ENCODE measurements at places on chromosomes 6 and 20. TPM values are rescaled to one million over a fixed set of nuclear protein-coding genes. Genes with fewer than 3 reads are reported as not detected.

Gene PTK6
- total RNA-seq, result not detected

Gene TRDN
- under 0.01 TPM for total RNA-seq

Gene EEF1A2
- 1.5 TPM for total RNA-seq

Gene PHIP
- 60.1 TPM for total RNA-seq

Gene KCNK15
- 4.4 TPM for total RNA-seq

Gene NRSN2
- total RNA-seq, result 12.9 TPM

Gene SLC44A4
- 6.2 TPM for total RNA-seq

Gene KHDC1L
- total RNA-seq, result 0.83 TPM

Gene NFS1
- 35.4 TPM for total RNA-seq

Gene PCMTD2
- 50.5 TPM for total RNA-seq

Gene HMGCLL1
- total RNA-seq, result 9.5 TPM

Gene LY6G5C
- total RNA-seq, result not detected

Gene HLA-DQB1
- 17.9 TPM for total RNA-seq

Gene NEDD9
- 72.2 TPM for total RNA-seq

Gene RNGTT
- total RNA-seq, result 14.7 TPM

Gene PTPRT
- total RNA-seq, result not detected

Gene AVP
- total RNA-seq, result not detected

Gene CNBD2
- not detected for total RNA-seq

Gene ATXN1
- 21.0 TPM for total RNA-seq

Gene FAM217A
- not detected for total RNA-seq

Gene C20orf204
- 0.26 TPM for total RNA-seq

Gene PFDN4
- total RNA-seq, result 148 TPM

Gene CTCFL
- total RNA-seq, result not detected

Gene TNFRSF6B
- not detected for total RNA-seq

Gene EPPIN
- not detected for total RNA-seq

Gene KIF25
- total RNA-seq, result 0.28 TPM

Gene TAF8
- 45.6 TPM for total RNA-seq

Gene C4B
- total RNA-seq, result 12.4 TPM

Gene TREM2
- 1.0 TPM for total RNA-seq

Gene BPIFB4
- not detected for total RNA-seq

Gene FAM162B
- 21.3 TPM for total RNA-seq

Gene ZSWIM3
- total RNA-seq, result 5.3 TPM

Gene HEBP2
- 80.7 TPM for total RNA-seq

Gene MKKS
- 15.9 TPM for total RNA-seq

Gene QKI
- 213 TPM for total RNA-seq

Gene PAQR8
- 14.6 TPM for total RNA-seq

Gene AGER
- total RNA-seq, result 12.4 TPM

Gene TMEM151B
- total RNA-seq, result not detected

Gene OLIG3
- total RNA-seq, result not detected

Gene RFX6
- total RNA-seq, result not detected

Gene SLC22A16
- total RNA-seq, result 2.9 TPM

Gene RAD21L1
- total RNA-seq, result not detected

Gene APOM
- 1.9 TPM for total RNA-seq

Gene C6orf141
- 0.88 TPM for total RNA-seq

Gene ANKRD66
- not detected for total RNA-seq

Gene GUCA1A
- total RNA-seq, result not detected

Gene ADTRP
- total RNA-seq, result not detected

Measured in uterus (tissue), 4 donors.